GM23338 (cell line): ENCODE measurements at places on chromosomes 16 and 17. TPM values are rescaled to one million over a fixed set of nuclear protein-coding genes. Genes with fewer than 3 reads are reported as not detected.

The GFOD2 gene
- 27.5 and 34.3 TPM in 2 replicates for total RNA-seq

DNA sequence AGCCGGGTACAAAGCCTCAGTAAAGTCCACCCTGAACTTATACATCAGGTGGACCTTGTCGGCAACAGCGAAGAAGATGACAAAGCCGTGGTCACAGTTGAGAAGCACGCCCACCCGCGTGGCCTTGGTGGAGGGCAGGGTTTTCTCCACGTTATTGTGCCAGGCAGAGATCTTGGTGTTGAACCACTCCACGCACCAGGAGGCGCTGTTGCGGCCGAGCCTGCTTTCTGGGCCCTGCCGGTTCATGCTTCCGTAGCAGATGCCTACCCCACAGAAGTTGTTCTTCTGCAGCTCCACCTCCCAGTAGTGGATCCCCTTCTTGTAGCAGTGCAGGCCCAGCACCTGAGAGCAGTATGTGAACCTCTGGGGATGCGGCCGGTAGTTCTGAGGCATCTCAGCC, 22.1 kb downstream of the TRIM25 start:
- no peaks in the 10 kb centered on the region for H3K27me3 ChIP-seq
- no peak overlapping the region for H3K4me3 ChIP-seq
- H3K4me1 ChIP-seq: peaks cover 11% of the 10 kb centered on the region
- peak; percentile 76 for DNase-seq

DNA sequence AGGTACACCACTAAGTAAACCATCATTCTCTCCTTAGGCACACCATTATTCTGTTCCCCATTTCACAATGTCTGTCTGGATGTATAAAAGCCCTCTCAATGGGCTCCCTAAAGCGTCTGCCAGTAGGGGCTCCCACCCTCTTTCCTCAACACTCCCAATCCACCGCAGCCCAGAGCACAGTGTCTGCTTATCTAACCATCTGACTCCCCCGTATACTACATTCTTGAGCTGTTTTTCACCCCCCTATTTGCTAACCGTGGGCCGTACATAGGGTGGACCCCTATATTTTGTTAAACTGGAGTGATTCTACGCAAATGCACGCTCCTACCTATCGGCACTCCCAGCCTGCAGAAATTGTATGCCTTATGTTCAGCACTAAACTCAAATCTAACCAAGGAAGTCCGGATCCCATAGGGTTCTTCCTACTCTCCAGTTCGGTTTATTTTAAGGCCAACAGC, 685 bp upstream of the PSMD3 start:
- H3K36me3 ChIP-seq: peaks cover 7% of the 10 kb centered on the region
- H3K4me1 ChIP-seq: peaks cover 20% of the 10 kb centered on the region
- DNase-seq: peak; percentile 67
- H3K4me3 ChIP-seq: peak overlapping the region; percentile 77
- H3K27ac ChIP-seq: peak overlapping the region; percentile 85
- no peaks in the 10 kb centered on the region for H3K27me3 ChIP-seq

GRCh38 chr16:55502801-55503366, 6.0 kb upstream of the LPCAT2 start:
- H3K27ac ChIP-seq: no peak overlapping the region
- no peaks in the 10 kb centered on the region for H3K27me3 ChIP-seq
- no peaks in the 10 kb centered on the region; the same call in 1 of the 2 replicates for H3K36me3 ChIP-seq
- DNase-seq: peak; percentile 49

DNA sequence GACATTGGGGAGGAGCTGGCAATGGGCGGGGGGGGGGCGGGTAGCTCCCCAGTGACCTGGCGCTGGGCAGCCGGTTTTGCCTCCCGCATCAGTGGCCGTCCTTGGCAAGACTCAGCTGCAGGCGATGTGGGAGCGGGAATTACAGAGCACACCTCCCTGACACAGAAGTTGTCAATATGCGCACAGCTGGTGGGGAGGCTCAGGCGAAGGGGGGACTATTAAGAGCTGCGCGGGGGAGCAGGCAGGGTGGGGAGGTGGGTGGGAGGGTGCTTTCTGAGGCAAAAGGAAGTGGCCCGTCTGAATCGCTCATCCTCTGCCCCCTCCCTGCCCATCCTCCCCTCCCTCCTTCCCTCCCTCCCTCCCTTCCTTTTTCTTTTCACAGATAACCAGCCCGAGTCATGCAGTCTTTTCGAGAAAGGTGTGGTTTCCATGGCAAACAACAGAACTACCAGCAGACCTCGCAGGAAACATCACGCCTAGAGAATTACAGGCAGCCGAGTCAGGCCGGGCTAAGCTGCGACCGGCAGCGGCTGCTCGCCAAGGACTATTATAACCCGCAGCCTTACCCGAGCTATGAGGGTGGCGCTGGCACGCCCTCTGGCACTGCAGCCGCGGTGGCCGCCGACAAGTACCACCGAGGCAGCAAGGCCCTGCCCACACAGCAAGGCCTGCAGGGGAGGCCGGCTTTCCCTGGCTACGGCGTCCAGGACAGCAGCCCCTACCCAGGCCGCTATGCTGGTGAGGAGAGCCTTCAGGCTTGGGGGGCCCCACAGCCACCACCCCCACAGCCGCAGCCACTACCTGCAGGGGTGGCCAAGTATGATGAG, 44.0 kb downstream of the SREBF1 start:
- no peaks in the 10 kb centered on the region for H3K36me3 ChIP-seq
- no peak overlapping the region for H3K27ac ChIP-seq
- DNase-seq: peak; percentile 69
- peak overlapping the region; percentile 30; the same call in 1 of the 2 replicates for H3K4me3 ChIP-seq
- H3K4me1 ChIP-seq: peaks cover 18% of the 10 kb centered on the region; the same call in 1 of the 2 replicates
